ENCODE measurements at places on chromosomes 7 and 10. TPM values are rescaled to one million over a fixed set of nuclear protein-coding genes. Genes with fewer than 3 reads are reported as not detected.

The MINDY4 gene
- total RNA-seq = 4.2 TPM

The ANXA11 gene
- 109 TPM for total RNA-seq

The SLC29A3 gene
- total RNA-seq = 3.9 TPM

The MRLN gene
- total RNA-seq = not detected

The ADAM22 gene
- 0.52 TPM for total RNA-seq

The GPRIN2 gene
- not detected for total RNA-seq

The VSIR gene
- 1.8 TPM for total RNA-seq

The MET gene
- total RNA-seq = 11.2 TPM

The FFAR4 gene
- not detected for total RNA-seq

The NPC1L1 gene
- 0.24 TPM for total RNA-seq

The CYP2C19 gene
- not detected for total RNA-seq

The MICU1 gene
- 37.8 TPM for total RNA-seq

The MRC1 gene
- total RNA-seq = 0.13 TPM

The HECTD2 gene
- 3.7 TPM for total RNA-seq

The DPP6 gene
- total RNA-seq = not detected

The LLCFC1 gene
- total RNA-seq = not detected

The SFRP4 gene
- total RNA-seq = 0.39 TPM

The NRCAM gene
- total RNA-seq = 22.7 TPM

The MNX1 gene
- not detected for total RNA-seq

The SPDYE9 gene
- not detected for total RNA-seq

The SORCS3 gene
- total RNA-seq = not detected

The PPIF gene
- total RNA-seq = 46.5 TPM

The DUSP5 gene
- 33.7 TPM for total RNA-seq

The TIAL1 gene
- total RNA-seq = 42.7 TPM

The RPEL1 gene
- 0.13 TPM for total RNA-seq

The IFIT1B gene
- under 0.01 TPM for total RNA-seq

The FAM25C gene
- not detected for total RNA-seq

The CNPY1 gene
- not detected for total RNA-seq

The AOAH gene
- not detected for total RNA-seq

The GHRHR gene
- total RNA-seq = not detected

The C7orf57 gene
- not detected for total RNA-seq
